ENCODE measurements at places on chromosomes 6 and 20.

DNA sequence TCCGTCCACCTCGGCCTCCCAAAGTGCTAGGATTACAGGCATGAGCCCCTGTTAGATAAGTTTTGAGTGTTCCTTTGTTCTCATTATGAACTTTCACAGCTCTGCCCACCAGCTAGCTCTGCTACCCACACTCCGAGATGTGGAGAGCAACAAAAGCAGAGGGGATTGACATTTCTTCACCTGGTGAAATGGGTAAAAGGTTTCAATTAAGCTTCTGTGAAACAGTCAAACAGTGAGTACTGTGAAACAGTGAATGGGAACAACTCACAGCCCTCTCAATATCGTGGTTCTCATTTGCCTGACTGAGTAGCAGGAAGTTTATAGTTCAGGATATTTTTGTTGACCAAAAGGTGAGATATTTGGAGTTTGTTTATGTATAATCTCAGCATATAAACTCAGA lies 412.8 kb downstream of the CD83 start:
- DNase-seq: no peak

GRCh38 chr6:144879436-144879835 lies 594.3 kb downstream of the UTRN start:
- no peak for DNase-seq

GRCh38 chr6:167787896-167788562 lies 38.7 kb upstream of the AFDN start:
- no peak for DNase-seq

- DNase-seq: no peak
Measured at GRCh38 chr6:82088978-82089771, 158.4 kb downstream of the IBTK start.

- no peak for DNase-seq
Measured at GRCh38 chr6:83097204-83097603, 29.7 kb downstream of the DOP1A start.

DNA sequence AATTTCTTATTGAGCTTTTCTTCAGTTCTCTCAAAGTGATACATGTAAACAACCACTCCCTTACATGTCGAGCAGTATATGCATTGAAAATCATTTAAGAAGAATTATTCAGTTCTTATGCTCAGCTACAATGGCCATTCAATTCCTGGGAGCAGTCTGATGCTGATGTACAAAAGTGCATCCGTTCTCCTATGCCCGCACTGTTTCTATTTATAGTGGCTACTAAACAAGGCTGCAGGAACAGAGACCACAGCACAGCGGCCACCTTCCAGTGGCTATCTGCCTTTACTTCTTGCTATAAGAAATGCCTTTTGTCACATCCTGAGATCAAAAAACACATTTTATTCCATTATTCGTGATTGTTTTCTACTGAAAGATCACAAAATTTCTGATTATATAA lies 82.2 kb downstream of the FHL5 start:
- DNase-seq: no peak

DNA sequence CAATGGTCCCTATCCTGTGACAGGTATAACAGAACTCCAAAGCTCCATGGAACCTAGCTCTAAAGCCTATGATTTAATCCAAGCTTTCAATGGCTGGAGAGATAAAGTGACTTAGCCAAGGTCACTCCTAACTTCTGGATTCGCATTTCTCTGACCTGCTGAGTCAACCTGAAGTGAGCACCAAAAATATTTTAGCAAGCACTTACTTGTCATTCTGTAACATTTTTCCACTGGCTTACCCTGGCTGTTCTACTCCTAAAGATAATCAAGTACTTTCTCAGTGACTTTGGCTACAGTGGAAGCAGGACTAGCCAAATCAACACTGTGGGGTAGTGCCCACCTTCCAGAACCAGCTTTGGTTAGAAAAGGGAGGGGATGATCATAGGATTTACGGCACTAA lies 188.3 kb downstream of the OGFRL1 start:
- DNase-seq: no peak

- DNase-seq: no peak
Measured at GRCh38 chr6:79440598-79440997, 96.6 kb downstream of the LCA5 start.

DNA sequence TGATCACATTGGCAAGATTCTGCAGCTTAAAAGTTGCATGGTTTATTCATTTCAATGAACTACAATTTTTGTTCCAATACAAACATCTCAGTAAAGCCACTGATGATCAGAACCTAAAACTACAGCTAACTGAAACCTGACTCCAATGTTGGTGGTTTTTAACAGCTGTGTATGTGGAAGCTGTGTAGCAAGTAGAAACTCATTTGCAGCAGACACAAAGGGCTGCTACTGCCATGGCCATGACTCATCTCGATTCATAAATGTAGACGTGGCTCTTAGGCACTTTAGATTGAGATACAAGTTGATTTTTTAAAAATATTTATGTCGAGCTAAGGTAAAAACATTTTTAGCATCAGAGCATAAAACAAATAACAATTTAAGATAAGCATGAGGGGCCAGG lies 19.5 kb upstream of the MAP3K4 start:
- DNase-seq: no peak
